Stimulated activated CD8-positive, alpha-beta memory T cell treated with anti-CD3 and anti-CD28 coated beads, Interleukin-4, amount 100 ng/mL, for 1 hour (primary cell): ENCODE measurements at places on chromosomes 16 and 17.

- no peak for DNase-seq
Observed at GRCh38 chr16:57760357-57761160, 25.0 kb downstream of the KATNB1 start.

DNA sequence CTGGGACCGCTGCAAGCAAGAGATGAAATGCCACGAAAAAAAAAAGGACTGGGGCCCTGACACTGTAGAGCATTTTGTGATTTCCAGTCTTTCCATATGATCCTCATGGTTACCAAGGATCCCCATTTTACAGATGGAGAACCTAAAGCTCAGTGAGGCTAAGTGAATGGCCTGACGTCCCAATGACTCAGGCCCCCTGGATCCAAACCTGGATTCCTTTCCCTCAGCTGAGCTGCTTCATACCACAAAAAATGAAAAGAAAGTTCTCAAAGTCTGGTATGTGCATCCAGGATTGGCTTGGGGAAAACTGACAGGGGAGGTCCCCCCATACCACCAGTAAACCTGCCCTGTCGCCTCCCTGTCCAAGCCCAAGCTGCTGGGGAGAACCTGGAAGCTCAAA, 80.5 kb downstream of the TEX14 start:
- DNase-seq: no peak

- DNase-seq: no peak
Observed at GRCh38 chr17:20279631-20280030, 187.7 kb downstream of the LGALS9B start.

DNA sequence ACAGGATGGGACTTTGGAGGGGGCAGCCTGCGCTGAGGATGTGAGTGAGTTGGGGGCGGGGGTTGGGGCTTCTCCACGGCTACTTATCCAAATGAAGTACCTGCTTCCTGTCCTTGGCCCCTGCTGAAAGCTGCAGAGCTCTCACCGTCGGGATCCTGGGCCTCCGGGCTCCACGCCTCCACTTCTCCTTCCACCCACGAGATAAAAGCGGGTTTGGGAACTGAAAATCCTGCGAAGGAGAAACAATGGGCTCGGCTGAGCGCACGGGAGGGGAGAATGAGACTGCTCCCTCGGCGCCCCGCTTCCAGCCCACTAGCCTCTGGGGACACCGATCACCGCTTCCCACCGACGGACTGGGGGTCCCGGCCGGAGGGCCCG, 486 bp downstream of the ZNF785 start:
- DNase-seq: no peak

DNA sequence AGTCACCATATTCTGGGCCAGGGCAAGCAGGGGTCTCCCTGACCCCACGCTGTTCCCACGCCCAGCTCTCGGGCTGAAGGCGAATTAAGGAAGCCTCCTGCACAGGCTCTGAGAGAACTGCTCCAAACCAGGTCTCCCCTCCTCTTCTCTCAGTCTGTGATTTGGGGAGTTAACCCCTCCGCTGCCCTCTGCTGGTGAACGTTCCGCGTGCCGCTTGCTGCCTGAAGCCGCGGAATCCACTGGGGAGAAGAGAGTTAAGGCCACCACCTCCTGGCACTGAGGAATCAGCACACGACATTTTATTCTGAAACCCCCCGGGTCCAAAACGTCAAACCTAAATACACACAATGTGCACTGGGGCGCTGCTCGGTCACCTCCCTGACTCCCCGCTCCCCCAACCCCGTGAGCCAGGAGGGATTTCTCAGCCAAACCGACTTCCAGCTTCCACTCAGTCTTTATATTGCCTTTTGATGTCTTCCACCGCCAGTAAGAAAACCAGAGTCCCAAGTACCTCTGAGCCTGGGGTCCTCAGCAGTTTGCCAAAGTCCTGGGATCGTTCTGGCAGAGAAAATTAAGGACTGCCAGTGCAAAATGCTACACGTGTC, 54.4 kb upstream of the RCVRN start:
- no peak for DNase-seq

DNA sequence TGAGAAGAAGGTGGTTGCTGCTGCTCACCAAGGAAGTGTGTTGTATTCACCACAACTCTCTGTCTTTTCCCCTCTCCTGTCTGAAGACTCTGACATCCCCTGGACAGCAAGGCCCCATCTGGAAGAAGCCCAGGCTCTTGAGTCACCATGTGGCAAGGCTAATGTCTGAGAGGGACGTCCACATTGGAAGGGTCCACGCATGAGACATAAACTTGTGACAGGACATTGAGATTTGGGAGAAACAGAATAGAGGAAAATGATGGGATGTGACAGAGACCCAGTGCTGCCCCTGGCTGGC, 176.5 kb downstream of the IRF8 start:
- no peak for DNase-seq

- no peak for DNase-seq
Observed at GRCh38 chr17:79084291-79085153, 9.9 kb downstream of the ENGASE start.
